Spinal cord (tissue), 10 donors: ENCODE measurements at places on chromosomes 3 and 15.

GRCh38 chr15:94882071-94882712 lies 650.8 kb downstream of the MCTP2 start:
- DNase-seq, result no peak
- no peaks in the 10 kb centered on the region for H3K27me3 ChIP-seq
- no peaks in the 10 kb centered on the region for H3K4me1 ChIP-seq
- H3K36me3 ChIP-seq, result no peaks in the 10 kb centered on the region
- no peak overlapping the region for H3K27ac ChIP-seq

DNA sequence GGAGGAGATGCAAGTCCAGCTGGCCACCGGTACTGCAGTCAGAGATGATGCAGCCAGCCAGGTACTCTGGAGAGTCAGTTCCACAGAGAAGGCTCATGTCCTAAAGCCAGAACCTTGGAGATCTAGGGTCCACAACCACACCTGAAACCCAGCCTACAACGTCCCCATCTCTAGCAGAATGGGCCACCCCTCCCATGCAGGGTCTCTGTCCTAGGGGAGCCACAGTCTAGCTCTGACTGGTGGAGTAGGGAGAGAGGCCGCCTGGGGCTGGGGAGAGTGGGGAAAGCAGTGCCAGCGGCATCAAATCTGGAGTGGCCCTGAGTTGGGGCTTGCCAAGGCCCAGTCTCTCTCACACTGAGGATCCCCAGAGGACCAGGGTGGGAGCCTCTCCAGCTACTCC lies 43.5 kb downstream of the PTH1R start:
- H3K36me3 ChIP-seq, result peaks cover 65% of the 10 kb centered on the region
- peaks cover 12% of the 10 kb centered on the region for H3K4me1 ChIP-seq
- DNase-seq, result no peak

GRCh38 chr3:146148468-146148931 lies 12.5 kb downstream of the PLOD2 start:
- H3K27ac ChIP-seq, result no peak overlapping the region
- peaks cover 3% of the 10 kb centered on the region for H3K36me3 ChIP-seq
- DNase-seq, result no peak
- H3K4me1 ChIP-seq, result peaks cover 4% of the 10 kb centered on the region
- no peak overlapping the region for H3K4me3 ChIP-seq

DNA sequence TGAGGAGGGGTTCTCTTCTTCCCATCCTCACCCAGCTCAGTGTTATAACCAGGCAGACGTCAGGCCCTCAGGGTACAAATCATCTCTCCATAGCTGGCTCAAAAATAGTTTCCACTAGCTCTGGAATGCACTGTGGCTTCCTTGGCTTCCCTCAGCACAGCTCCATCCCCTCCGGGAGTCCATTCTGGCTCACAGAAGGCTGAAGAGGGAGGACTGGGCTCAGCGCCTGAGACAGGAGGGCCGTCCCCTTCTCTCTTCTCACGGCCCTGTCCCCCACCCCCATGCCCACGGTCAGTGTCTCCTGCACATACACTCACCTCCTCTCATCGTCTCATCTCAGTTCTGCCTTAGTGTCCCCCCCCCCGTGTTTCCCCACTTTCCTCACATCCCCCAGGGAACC lies 50.1 kb downstream of the UMPS start:
- no peaks in the 10 kb centered on the region for H3K27me3 ChIP-seq
- H3K4me3 ChIP-seq, result no peak overlapping the region
- peak; percentile 48 for DNase-seq
- H3K4me1 ChIP-seq, result peaks cover 44% of the 10 kb centered on the region
- H3K36me3 ChIP-seq, result peaks cover 23% of the 10 kb centered on the region

DNA sequence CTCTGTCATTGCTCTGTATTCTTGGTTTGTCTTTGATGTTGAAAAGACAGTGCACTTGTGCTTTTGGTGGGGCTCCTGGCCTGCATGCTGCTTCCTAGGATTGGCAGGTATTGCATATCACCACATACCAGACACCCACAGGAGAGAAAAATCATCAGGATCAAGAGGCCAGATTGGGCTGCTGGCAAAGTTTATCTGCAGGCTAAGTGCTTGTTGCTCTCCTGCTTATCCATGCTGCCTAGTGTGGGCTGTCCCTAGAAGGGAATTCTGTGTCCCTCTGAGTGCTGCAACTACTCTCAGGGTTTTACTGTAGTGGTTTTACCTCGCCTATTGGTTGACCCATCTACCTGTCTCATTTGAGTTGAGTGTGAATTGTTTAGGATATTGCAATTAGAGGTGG lies 833 bp upstream of the SLC22A13 start:
- H3K27ac ChIP-seq, result no peak overlapping the region
- no peak overlapping the region for H3K4me3 ChIP-seq
- no peaks in the 10 kb centered on the region for H3K36me3 ChIP-seq
- no peak for DNase-seq

DNA sequence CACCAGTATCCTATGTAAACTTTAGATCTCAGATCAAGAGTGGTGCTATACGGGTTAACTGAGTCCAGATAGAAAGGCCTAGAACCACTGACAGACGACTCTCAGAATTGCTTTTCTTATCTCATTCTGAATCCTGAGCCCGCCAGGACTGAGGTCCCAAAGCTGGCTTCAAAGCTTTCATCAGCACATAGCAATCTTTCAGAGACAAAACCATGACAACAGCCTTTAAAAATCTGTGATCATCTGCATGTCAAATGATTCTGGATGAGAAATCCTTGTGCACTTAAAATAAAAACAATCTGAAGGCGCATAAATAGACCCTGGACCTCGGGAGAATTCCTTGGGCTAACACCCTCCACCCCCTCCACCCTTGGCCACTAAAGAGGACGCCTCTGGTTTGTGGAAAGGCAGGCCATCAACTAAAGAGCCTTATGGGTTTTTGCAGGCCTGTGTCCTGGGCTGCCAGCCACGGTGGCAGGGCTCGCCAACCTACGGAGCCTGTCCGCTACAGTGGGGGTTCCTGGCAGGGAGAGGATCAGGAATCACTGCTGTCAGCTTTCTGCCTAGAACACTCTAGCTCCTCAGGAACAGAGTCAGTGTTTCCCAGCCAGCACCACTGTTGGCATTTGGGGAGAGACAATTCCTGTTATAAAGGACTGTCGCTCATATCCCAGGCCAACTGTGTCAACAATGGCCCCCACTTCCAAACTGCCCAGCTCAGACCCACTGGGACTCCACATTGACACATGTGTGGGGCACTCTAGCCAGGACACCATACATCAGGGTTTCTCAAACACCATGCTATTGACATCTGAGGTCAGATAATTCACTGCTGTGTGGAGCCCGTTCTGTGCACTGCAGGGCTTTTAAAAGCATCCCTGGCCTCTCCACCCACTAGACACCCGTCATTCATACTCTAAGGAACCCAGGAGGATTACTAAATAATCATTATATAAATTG lies 20.2 kb downstream of the TLE3 start:
- H3K4me1 ChIP-seq, result peaks cover 46% of the 10 kb centered on the region
- peaks cover 55% of the 10 kb centered on the region for H3K36me3 ChIP-seq
- no peak overlapping the region for H3K27ac ChIP-seq
- H3K4me3 ChIP-seq, result no peak overlapping the region
- no peaks in the 10 kb centered on the region for H3K27me3 ChIP-seq

- no peak for DNase-seq
- H3K4me1 ChIP-seq, result no peaks in the 10 kb centered on the region
- H3K36me3 ChIP-seq, result no peaks in the 10 kb centered on the region
- H3K27ac ChIP-seq, result no peak overlapping the region
These were observed 151.2 kb upstream of the RORA start for GRCh38 chr15:61380270-61380669.

- H3K27ac ChIP-seq, result no peak overlapping the region
- no peak overlapping the region for H3K4me3 ChIP-seq
- no peaks in the 10 kb centered on the region for H3K36me3 ChIP-seq
- no peaks in the 10 kb centered on the region for H3K4me1 ChIP-seq
- no peak for DNase-seq
- H3K27me3 ChIP-seq, result no peaks in the 10 kb centered on the region
These were observed 41.3 kb upstream of the ICE2 start for GRCh38 chr15:60520013-60520824.

DNA sequence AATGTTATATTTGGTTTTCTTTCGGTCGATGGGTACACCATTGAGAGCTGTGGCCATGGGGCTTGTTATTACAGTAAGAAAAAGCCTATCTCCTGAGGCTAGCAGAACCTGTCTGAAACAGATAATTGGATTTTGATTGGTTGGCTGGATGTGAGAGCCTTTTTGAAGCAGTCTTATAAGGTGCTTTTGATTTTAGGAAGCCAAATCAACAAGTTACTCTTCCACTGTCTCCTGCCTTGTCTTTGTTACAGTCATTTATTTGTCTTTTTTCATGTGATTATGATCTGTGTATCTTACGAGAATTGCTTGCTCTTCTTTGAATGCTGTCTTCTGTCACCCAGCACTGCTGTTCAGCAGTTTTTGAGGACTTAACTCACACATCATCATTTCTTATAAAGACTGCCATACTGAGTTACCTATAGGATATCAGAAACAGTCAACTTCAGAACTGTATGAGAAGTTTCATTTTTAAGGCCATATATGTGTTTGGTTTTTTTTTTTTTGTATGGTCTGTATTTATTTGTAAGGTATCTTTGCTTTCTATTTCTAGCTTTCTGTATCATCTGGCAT lies 51.1 kb downstream of the MEF2A start:
- no peak overlapping the region for H3K27ac ChIP-seq
- H3K36me3 ChIP-seq, result no peaks in the 10 kb centered on the region
- H3K27me3 ChIP-seq, result no peaks in the 10 kb centered on the region
- no peak for DNase-seq

- DNase-seq, result no peak
- H3K27ac ChIP-seq, result no peak overlapping the region
- H3K36me3 ChIP-seq, result no peaks in the 10 kb centered on the region
- no peak overlapping the region for H3K4me3 ChIP-seq
These were observed 13.6 kb upstream of the ADAMTS17 start for GRCh38 chr15:100355342-100355741.

DNA sequence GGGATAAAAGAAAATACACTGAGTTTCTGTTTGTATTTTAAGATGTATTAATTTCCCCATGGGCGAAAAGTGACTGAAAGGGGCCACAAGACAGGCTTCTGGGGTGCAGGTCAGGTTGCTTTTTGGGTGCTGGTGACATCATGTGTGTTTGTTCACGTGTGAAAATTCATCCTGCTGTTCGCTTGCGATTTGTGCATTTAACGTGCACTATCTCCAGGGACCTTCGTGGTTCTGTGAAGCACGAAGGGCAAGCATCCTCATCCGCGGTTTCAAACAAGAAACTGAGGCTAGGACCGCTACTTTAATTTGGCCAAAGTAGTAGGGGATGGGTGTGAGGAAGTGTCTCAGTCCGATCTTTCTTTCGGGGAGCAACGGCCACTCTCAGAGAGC lies 1.6 kb upstream of the SMAD6 start:
- peaks cover 20% of the 10 kb centered on the region for H3K4me1 ChIP-seq
- no peak for DNase-seq
- no peaks in the 10 kb centered on the region for H3K36me3 ChIP-seq
- H3K27me3 ChIP-seq, result peaks cover 14% of the 10 kb centered on the region

DNA sequence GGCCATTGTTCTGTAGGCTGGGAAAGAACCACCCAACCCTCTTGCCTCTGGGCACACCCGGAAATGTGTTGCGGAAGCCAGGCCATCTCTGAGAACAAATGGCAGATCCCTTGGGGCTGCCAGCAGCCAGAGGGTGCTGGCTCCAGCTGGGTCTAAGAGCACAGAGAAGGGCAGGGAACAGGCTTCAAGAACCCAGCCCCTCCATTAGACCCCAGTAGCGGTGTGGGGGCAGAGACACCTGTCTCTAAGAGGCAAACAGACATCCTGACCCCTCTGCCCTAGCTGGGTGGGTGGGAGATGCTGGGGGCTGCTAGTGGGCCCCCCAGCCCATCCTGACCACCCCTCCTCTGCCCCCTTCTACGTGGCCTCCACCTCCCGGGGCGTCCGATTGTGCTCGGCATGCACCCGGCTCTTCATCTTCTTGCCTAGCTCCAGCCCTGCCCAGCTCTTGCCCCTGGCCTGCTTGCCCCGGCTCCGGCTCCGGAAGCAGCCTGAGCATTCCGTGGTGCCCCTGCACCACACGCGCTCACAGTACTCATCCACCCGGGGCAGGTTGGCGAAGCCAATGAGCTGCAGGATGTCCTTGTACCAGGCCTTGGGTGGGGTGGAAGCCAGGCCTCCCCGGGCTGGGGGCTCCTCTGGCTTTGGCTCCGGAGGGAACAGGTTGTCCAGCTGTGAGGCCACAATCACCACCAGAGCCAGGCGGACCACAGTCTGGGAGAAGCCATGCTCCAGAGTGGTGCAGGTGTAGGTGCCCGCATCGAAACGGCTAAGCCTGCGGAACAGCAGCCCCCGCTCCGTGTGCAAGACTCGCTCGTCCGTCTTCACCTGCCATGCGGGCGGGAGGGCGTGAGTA lies 9.4 kb downstream of the SEMA3G start:
- no peaks in the 10 kb centered on the region for H3K27me3 ChIP-seq
- no peak for DNase-seq
- H3K4me1 ChIP-seq, result peaks cover 43% of the 10 kb centered on the region
- no peak overlapping the region for H3K4me3 ChIP-seq
- H3K36me3 ChIP-seq, result peaks cover 4% of the 10 kb centered on the region

GRCh38 chr3:62670351-62670750 lies 204.9 kb downstream of the CADPS start:
- H3K36me3 ChIP-seq, result no peaks in the 10 kb centered on the region
- DNase-seq, result no peak
- H3K27ac ChIP-seq, result no peak overlapping the region
- no peaks in the 10 kb centered on the region for H3K27me3 ChIP-seq
- H3K4me3 ChIP-seq, result no peak overlapping the region

- no peaks in the 10 kb centered on the region for H3K27me3 ChIP-seq
- no peak overlapping the region for H3K27ac ChIP-seq
- H3K4me1 ChIP-seq, result no peaks in the 10 kb centered on the region
- no peak overlapping the region for H3K4me3 ChIP-seq
These were observed 9.0 kb downstream of the ZNF662 start for GRCh38 chr3:42914771-42915515.

- H3K27ac ChIP-seq, result peak overlapping the region; percentile 47
- peaks cover 48% of the 10 kb centered on the region for H3K4me1 ChIP-seq
- no peaks in the 10 kb centered on the region for H3K36me3 ChIP-seq
- no peak for DNase-seq
These were observed 81.5 kb downstream of the CPN2 start for GRCh38 chr3:194269610-194270145.

DNA sequence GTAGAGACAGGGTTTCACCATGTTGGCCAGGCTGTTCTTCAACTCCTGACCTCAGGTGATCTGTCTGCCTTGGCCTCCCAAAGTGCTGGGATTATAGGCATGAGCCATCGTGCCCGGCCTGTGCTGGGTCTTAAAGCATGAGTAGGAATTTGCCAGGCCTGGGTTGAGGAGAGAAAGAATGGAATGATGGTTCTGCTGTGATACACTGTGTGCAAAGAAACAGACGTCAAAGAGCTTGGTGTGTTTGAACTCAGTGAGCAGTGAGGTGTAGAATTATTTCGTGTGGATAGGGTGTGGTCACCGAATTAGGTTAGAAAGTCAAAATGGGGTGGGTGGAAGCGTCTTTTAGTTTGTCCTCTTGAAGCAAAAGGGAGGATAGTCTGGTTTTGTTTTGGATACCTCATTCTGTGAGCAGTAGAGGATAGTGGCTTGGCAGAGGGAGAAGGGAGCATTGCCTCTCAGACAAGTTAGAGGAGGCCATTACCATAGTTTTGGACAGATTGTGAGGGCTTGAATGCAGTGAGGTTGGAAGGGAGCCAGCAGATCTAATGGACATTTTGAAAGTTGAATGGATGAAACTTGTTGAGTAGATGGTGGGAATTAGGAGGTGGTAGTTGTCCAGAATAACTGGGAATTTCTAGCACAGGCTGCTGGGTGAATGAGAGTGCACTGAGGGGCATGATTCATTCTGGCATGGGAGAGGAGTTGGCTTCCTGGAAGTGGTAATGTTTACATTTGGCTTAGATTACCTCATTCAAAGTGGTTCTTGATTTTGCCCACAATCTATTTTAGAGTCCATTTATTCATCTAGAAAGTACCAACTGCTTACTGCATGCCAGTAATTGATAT lies 27.2 kb downstream of the AKAP13 start:
- H3K27me3 ChIP-seq, result no peaks in the 10 kb centered on the region
- H3K4me1 ChIP-seq, result peaks cover 6% of the 10 kb centered on the region
- no peaks in the 10 kb centered on the region for H3K36me3 ChIP-seq
- no peak overlapping the region for H3K4me3 ChIP-seq
- no peak overlapping the region for H3K27ac ChIP-seq
- no peak for DNase-seq
